Neural crest cell (in vitro differentiated cells): ENCODE measurements at places on chromosomes 5 and 9.

DNA sequence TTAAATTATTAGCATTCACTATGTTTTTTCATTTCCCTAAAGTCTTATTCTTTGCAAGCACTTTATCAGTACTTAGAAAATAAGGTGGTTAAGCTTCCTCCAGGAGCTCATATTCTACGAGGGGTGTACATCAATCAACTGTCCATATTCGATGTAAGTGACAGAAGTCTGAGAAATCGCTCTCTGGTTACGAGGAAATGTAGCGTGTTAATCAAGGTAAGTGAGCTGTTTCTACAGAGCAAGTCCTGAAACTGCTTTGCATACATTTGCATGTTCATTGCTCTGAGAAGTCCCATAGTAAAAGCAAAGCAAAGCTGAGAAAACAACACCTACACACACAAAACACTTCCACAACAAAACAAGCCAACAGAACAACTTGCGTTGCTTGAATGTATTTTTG, 893.9 kb upstream of the DMAC1 start:
- no peak overlapping the region for H3K4me3 ChIP-seq
- H3K27ac ChIP-seq, result no peak overlapping the region
- no peaks in the 10 kb centered on the region for H3K27me3 ChIP-seq
- peaks cover 12% of the 10 kb centered on the region for H3K4me1 ChIP-seq

DNA sequence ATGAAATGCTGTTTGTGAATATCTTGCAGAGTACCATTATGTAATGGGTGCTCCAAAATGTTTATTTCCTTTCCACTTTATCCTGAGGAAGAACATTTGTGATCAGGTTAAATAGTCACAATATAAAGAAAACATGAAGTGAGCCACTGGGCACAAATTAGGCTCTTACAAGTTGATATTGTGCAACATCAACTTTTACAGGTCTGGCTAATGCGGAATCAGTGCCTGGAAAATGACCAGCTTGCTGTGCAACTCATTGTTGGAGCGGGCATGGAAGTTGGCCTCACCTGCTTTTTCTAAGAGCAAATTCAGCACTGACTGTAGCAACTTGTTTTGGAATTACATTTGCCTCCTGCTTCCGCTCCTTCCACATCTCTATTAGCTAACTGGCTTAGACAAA, 216.9 kb upstream of the PLPPR1 start:
- no peaks in the 10 kb centered on the region for H3K27me3 ChIP-seq
- peaks cover 8% of the 10 kb centered on the region for H3K36me3 ChIP-seq
- DNase-seq, result no peak
- no peak overlapping the region for H3K4me3 ChIP-seq

GRCh38 chr5:39063037-39063436, 11.2 kb downstream of the RICTOR start:
- no peak for DNase-seq
- H3K4me1 ChIP-seq, result no peaks in the 10 kb centered on the region
- H3K4me3 ChIP-seq, result no peak overlapping the region
- H3K36me3 ChIP-seq, result peaks cover 18% of the 10 kb centered on the region

- H3K27me3 ChIP-seq, result no peaks in the 10 kb centered on the region
- no peaks in the 10 kb centered on the region for H3K4me1 ChIP-seq
- peak; percentile 56 for DNase-seq
- H3K4me3 ChIP-seq, result no peak overlapping the region
Observed at GRCh38 chr5:180126716-180127681, 55.4 kb upstream of the RNF130 start.

DNA sequence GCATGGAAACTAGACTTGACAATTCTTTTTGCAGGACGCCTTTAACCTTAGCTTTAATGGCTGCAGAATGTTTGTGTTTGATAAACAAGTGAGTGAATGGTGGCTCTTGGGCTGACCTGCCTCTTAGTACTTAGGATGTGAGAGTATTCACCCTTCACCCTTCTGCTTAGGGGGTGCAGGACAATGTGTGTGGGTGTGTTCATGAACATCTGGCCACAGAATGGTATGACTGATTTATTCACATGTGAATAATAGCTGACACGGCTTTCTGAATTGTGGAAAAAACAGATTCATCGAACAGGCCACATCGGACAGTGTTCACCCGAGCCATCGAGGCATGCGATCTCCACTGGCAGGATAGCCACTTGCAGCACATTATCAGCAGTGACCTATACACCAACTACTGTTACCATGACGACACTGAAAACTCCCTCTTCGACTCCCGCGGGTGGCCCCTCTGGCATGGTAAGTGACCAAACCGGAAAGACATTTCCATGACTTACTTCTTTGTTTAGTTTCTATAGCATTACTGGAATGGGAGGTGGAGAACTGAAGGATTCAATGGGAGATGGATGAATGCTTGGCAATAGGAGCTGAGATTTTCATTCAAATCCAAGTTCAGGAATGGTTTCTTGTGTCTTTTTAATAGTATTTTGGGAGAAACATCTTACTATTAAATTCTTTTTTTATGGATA, 193.6 kb downstream of the ZSWIM6 start:
- peak; percentile 64 for DNase-seq
- H3K27ac ChIP-seq, result peak overlapping the region; percentile 44
- H3K36me3 ChIP-seq, result peaks cover 10% of the 10 kb centered on the region
- H3K4me1 ChIP-seq, result peaks cover 55% of the 10 kb centered on the region

GRCh38 chr9:115615000-115615401, 497.0 kb upstream of the TNC start:
- no peak for DNase-seq
- no peak overlapping the region for H3K27ac ChIP-seq
- H3K36me3 ChIP-seq, result no peaks in the 10 kb centered on the region
- peaks cover 36% of the 10 kb centered on the region for H3K27me3 ChIP-seq
- H3K4me1 ChIP-seq, result no peaks in the 10 kb centered on the region
- no peak overlapping the region for H3K4me3 ChIP-seq

DNA sequence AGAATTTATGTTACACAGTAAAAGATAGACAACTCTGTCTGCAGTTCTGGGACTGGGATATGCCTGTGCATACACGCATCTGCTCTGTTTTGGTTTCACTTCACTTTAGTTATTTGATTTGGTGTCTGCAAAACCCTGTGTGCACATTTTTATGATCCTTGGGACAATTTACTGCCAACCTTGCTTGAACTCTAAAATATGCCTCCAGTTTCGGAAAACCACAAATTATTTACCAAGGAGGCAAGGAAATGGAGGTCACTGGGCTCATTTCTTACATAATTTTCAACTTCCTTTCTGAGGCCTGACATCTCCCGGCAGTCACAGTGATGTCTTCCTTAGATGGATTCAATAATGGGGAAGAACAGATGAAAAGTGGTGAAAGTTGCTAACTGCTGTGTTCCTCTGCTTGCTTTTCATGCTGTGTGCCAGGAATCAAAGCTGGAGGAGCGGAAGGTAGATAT, 61.2 kb upstream of the TAF11L2 start:
- H3K4me1 ChIP-seq, result no peaks in the 10 kb centered on the region
- no peak for DNase-seq
- H3K4me3 ChIP-seq, result no peak overlapping the region
- no peaks in the 10 kb centered on the region for H3K27me3 ChIP-seq
- no peak overlapping the region for H3K27ac ChIP-seq

GRCh38 chr9:24416136-24416535, 129.6 kb downstream of the IZUMO3 start:
- no peak for DNase-seq
- H3K27ac ChIP-seq, result no peak overlapping the region
- H3K4me1 ChIP-seq, result no peaks in the 10 kb centered on the region

GRCh38 chr5:72555871-72556270, 48.7 kb upstream of the ZNF366 start:
- no peak for DNase-seq

DNA sequence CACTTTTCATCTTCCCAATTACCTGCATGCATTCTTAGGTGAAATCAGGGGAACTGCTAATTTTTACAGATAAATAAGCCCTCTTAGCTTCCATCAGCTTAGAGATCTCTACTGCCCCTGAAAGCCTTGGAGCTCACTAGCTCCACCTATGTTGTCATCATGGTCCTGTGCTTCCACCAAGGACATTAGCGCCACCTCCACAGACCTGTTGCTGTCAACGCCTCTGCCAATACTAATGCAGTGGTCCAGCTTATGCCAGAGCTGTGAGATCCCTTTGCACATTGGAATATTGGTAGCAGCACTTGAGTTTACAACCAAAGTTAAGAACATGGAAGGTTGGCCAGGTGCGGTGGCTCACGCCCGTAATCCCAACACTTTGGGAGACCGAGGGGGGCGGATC, 7.7 kb upstream of the SHISAL2B start:
- H3K27ac ChIP-seq, result no peak overlapping the region
- peaks cover 7% of the 10 kb centered on the region for H3K4me1 ChIP-seq
- no peak for DNase-seq

DNA sequence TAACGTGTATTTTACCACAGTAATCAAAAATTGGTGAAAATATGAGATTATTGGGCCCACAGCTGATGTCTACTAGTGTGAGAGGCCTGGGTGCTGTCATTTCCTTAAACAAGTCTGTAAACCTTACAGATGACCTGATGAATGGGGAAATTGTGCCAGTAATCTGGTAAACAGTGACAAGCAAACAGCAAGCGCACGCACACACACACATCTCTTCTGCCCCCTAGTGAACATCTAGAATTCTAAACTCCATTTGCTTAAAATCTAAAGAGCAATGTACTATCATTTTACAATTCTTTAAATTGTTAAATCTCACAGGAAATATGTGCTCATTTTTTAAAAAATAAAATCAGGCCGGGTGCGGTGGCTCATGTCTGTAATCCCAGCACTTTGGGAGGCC, 7.5 kb upstream of the RAPGEF1 start:
- no peak for DNase-seq
- H3K36me3 ChIP-seq, result no peaks in the 10 kb centered on the region
- no peak overlapping the region for H3K4me3 ChIP-seq
- no peak overlapping the region for H3K27ac ChIP-seq

- DNase-seq, result peak; percentile 9
- no peak overlapping the region for H3K4me3 ChIP-seq
- H3K36me3 ChIP-seq, result no peaks in the 10 kb centered on the region
- H3K4me1 ChIP-seq, result no peaks in the 10 kb centered on the region
- H3K27ac ChIP-seq, result no peak overlapping the region
Observed at GRCh38 chr5:170552621-170553115, 48.8 kb downstream of the KCNIP1 start.

DNA sequence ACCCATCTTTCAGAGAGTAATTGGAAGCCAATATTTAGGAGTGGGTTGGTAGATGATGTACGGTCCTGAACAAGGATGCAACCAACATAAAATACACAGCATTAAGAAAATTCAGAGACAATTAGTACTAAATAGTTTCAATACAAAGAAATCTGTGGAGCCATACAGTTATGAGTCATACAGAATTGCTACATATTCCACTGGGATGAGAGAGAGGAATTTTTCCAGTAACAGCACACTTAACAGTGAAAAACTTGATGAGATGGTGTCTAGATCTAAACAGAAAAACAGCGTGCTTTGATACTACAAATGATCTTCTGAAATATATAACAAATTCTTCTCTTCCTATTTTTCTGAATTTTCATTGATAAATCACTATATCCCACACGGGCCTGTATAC, 1999.3 kb upstream of the CDH9 start:
- DNase-seq, result no peak
- no peaks in the 10 kb centered on the region for H3K36me3 ChIP-seq
- no peak overlapping the region for H3K27ac ChIP-seq
- no peaks in the 10 kb centered on the region for H3K4me1 ChIP-seq
- H3K27me3 ChIP-seq, result no peaks in the 10 kb centered on the region

DNA sequence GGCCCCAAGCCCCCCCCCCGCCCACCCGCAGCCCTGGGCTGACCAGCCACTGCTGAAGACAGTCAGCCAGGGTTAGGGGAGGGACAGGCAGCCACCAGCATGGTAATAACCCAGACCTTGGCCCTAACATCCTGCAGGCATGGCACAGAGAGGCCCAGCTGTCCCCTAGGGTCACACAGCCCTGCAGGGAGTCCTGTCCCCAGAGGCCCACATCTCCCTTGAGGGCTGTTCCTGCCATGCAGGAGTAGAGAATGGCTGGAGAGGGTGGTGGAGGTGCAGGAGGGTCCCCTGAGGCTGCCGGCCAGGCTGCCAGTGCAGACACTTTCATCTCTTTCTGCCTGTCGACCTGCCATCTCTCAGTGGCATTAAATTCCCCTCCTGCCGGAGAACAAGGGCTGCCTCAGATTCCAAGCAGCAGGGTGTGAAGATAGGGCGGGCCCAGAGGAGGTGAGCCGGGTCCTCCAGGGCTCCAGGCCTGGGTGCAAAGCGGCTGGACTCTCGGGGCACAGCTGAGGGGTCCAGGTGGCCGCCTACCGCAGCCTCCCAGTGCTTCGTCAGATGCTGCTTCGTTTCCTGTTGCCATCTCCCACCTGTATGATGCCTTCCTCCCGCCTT, 40.0 kb downstream of the CXXC5 start:
- no peak overlapping the region for H3K27ac ChIP-seq
- no peaks in the 10 kb centered on the region for H3K27me3 ChIP-seq
- H3K4me1 ChIP-seq, result peaks cover 72% of the 10 kb centered on the region
- H3K4me3 ChIP-seq, result no peak overlapping the region

DNA sequence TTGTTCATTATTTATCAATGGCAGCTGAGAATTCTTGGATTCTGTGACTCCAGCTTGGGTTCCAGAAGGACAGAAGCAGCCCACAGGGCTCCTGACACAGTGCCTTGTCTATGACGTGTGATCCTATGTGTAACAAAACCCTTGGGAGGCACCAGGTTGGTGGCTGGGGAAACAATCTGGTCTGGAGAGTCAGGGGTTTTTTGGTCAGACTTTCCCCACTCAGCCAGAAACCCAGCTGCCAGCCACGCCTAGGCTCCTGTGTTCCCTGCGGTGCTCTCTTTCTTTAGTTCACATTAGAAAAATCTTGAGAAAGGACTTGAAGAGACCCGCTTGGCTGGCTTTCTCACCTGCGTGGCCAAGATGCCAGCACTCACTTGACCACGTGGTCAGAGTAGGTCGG, 15.5 kb upstream of the ZBED3 start:
- H3K36me3 ChIP-seq, result peaks cover 35% of the 10 kb centered on the region
- H3K4me1 ChIP-seq, result no peaks in the 10 kb centered on the region
- no peak overlapping the region for H3K4me3 ChIP-seq
- DNase-seq, result no peak

GRCh38 chr9:125260561-125260960, 1.1 kb upstream of the GAPVD1 start:
- H3K27me3 ChIP-seq, result no peaks in the 10 kb centered on the region
- H3K36me3 ChIP-seq, result peaks cover 2% of the 10 kb centered on the region
- peaks cover 27% of the 10 kb centered on the region for H3K4me1 ChIP-seq
- no peak for DNase-seq

DNA sequence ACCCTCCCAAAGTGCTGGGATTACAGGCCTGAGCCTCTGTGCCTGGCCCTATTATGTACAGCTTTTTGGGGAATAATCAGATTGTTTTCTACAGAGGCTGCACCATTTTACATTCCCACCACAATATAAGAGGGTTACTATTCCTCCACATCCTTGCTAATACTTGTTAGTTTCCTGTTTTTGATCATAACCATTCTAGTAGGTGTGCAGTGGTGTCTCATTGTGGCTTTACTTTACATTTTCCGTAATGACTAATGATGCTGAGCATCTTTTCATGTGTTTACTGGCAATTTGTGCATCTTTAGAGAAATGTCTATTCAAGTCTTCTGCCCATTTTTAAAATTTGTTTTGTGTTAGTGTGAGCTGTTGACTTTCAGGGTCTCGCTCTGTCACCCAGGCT, 18.3 kb downstream of the PTPN3 start:
- H3K27ac ChIP-seq, result no peak overlapping the region
- DNase-seq, result no peak
- H3K27me3 ChIP-seq, result no peaks in the 10 kb centered on the region
- H3K36me3 ChIP-seq, result no peaks in the 10 kb centered on the region
- H3K4me3 ChIP-seq, result no peak overlapping the region
